Activated T-cell treated with anti-CD3 and anti-CD28 coated beads for 24 hours (primary cell): ENCODE measurements at places on chromosomes 7 and 10.

DNA sequence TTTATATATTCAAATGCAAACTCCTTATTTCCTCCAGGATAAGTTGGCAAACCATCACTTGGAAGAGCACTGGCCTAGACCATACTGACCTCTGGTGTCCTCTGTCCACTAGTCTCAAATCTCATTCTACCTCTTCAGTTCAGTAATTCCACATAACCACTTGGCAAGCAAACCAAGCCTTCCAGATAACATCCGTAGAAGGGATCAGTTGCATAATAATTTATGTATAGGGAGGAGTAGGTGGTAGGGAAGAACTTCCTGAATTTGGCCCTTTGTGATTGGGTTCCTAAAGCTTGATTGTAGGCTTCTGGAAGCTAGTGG is 55.0 kb downstream of the WAC start:
- DNase-seq: no peak

DNA sequence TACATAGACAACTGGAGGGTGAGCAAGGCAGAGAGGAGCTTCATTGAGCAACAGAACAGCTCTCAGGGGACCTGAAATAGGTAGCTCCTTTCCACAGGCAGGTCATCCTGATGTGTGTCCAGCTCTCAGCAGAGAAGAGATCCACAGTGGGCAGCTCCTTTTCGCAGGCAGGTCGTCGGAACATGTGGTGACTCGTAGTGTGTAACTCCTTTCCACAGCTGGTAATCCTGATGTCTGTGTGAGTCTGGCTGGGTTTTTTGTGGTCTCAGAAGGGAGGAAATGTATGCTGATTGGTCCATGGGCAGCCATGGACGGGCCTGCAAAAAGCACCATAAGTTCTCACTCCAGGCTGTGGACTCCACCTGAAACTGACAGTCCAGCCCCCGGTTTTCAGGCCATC is 24.4 kb upstream of the TES start:
- no peak for DNase-seq

- no peak for DNase-seq
These were observed 11.6 kb downstream of the GNG11 start for GRCh38 chr7:93933156-93933555.

DNA sequence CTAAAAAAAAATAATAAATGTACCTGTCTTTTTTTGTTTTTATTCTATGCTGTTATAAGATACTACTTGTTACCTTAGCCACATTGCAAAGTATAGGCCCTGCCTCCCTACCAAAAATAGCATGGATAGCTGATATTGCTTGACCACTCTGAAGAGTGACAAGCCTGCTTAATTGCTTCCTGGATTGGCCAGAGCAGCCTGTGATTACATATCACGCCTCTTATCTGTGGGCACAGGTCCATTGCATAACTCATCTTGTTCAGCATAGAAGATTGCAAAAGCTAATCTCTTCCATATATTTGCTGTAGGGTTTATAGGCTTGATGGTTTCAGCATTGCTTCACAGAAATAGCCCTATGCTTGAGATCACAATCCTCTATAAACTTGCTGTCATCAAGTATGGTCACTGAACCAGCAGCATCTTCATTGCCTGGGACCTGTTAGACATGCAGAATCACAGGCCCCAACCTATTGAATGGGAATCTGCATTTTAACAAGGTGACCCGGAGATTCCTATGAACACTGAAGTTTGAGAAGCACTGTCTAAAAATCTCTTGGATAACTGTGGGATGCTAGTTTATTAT is 280.8 kb upstream of the CDC14C start:
- no peak for DNase-seq

GRCh38 chr10:77490534-77491314 is 146.9 kb downstream of the KCNMA1 start:
- DNase-seq: no peak

- no peak for DNase-seq
These were observed 430.2 kb upstream of the KCND2 start for GRCh38 chr7:119842786-119843185.

DNA sequence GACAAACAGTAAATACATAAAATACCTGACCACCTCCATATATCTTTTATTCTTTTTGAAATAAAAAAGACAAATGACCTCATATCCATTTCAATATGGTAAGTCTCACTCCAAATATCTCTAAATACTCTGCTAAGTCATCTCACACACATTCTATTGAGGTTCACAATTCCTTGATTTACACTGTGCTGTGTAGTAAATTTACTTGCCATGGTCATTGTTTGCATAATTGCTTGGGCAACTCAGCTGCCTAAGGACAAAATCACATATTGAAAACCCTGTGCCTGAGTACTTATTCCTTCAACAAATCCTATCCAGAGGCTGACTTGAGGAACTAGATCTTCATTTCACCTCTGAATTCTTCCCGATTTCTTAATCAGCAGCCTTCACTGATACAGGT is 176.4 kb downstream of the THSD7A start:
- no peak for DNase-seq

DNA sequence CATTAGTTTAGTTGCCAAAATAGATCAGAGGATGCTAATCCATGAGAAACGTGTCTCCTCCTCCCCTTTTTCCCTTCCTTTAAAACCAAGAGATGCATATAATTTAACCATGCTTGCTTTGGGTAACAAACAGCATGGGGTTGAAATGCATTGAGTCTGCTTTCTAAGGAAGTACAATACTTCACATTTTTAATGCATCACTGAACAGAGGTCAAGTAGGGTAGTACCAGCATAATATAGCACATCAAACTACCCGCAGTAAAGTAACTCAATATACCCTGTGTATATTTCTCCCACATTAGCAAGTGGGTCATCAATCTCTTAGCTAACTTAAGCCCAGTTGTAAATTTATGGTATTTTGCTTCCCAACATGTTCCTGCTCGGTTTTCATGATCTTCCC is 239.3 kb upstream of the SEMA3C start:
- no peak for DNase-seq

- no peak for DNase-seq
These were observed 973 bp downstream of the GPR158 start for GRCh38 chr10:25175527-25176420.

- no peak for DNase-seq
These were observed 21.7 kb downstream of the GTF2IRD1 start for GRCh38 chr7:74475243-74475986.

DNA sequence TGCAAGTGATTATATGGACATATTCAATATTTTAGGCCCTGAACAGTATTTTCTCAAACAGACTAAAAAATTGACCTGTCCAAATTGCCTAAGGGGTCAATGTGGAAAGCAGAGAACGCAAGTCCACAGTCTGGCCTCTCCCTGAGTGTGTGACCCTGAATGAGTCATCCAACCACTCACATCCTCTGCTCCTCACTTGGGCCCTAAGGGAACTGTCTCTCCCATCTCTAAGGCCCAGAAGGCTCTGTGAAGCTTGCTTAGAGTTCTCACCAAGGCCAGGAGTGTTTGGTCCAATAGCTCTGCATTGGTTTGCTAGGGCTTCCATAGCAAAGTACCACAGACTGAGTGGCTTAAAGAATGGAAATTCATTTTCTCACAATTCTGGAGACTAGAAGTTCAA is 155.1 kb downstream of the LSM5 start:
- DNase-seq: no peak

DNA sequence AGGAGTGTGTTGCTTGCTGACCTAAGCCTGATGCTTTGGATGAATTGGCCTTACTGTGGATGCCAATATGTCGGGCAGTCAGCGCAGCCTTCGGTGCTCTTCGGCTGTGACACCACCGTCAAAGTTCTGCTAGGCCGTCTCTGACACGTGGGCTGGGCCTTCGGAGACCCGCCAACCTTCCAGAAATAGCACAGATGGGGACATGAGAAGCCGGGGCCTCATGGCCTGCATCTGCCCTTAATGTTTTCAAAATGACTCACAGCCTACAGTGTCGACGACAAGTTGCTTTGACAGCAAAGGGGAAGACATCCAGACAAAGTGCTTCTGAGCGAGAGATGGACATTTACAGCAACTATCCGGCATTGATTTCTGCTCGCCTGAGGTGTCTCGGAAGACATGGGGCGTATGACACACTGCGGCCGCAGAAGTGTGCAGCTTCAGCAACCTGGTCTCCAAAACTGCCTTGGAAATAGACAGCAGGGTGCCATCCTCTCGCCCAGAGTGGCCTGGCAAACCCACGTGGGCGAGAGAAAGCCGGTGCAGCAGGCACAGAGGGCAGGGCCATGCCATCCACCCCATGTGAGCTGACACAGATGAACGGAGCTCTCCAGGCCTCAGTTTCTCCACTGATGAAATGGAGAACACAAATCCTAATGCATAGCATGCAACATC is 94.0 kb upstream of the PPP2R2D start:
- no peak for DNase-seq

GRCh38 chr10:408236-408635 is 273.0 kb downstream of the ZMYND11 start:
- no peak for DNase-seq

DNA sequence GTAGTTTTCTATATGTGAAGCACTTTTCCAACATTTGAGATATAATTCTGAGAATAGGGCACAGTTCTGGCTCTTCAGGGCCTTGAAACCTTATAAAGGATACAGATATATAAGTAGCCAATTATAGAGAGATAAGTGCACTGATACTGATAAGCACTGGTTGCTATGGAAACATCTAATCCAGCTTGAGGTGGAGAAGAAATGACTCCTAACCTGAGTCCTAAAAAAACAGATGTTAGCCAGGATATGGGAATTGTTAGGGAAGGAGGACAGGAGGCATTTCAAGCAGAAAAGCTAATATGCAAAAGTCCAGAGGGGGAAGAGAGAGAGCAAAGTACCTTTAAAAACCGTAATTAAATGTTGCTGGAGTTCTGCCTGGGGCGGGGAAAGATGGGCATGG is 30.8 kb downstream of the STRIP2 start:
- DNase-seq: no peak

DNA sequence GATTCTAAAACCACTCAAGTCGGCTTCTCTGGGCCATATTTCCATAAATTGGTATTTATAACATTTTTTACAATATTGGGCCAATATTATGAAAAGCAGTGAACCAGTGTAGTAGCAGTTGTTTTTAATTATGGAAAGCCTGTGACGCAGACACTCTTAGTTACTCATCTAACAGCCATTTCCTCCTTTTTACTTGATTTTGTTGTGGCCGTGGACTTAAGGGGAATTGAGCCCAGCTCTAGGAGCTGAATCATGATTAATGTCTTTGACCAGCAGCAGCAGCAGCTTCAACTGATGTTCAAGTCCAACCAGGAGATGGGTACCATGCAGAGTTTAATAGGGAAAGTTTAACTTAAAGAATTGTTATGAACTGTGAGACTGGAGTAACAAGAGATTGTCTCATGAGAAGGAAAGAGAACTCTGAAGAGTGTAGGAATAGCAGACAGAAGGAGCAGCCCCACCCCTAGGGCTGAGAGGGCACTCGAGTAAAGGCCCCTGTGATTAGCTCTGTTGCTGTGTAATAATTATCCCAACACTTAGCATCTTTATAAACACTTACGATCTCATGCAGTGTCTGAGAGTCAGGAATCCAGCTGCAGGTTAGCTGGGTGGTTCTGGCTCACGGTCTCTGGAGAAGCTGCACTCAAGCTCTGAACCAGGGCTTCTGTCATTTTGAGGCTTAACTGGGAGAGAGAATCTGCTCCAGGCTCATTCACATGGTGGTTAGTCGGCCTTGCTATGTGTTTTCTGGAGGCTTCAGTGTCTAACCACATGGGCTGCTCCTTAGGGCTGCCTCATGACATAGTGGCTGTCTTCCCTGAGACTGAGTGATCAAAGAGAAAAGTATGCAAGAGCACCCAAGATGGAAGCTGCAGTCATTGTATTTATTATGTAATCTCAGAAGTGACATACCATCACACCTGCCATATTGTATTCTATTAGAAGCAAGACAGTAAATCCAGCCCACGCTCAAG is 4.6 kb downstream of the LANCL2 start:
- no peak for DNase-seq

GRCh38 chr7:112073530-112073929 is 132.7 kb downstream of the DOCK4 start:
- no peak for DNase-seq

DNA sequence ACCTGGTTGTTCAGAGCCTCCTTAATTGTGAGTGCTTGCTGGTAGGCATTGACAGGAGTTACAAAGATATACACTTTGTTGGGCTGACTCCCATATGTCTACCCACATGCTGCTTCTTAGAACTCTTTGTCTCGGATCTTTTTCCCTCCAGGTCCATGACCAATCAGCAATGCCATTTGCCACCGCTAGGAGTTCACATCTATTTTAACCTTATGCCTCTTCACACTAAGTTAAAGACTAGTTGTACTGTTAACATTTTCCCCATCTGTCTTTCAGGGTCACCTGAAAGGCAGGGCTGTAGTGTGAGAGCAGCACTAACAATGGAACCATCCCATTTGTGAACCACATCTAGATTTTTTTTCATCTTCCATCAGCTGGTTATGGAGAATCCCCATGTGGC is 226.7 kb upstream of the NPY start:
- no peak for DNase-seq

DNA sequence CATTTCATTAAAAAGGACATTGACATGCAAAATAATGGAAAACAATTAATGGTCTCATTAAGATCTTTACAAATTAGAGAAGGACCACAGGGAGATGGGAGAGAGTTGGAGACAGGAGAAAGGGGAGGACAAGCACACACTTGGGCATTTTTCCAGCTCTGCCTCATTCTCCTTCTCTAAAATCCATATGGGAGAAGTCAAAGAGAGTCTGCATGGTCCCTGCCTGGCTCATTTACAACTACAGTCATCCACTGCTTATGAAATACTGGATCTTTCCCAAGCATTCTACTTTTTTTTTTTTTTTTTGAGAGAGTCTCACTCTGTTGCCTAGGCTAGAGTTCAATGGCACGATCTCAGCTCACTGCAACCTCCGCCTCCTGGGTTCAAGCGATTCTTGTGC is 518.9 kb upstream of the CELF2 start:
- no peak for DNase-seq

GRCh38 chr10:3107426-3107961 is 40.1 kb downstream of the PFKP start:
- DNase-seq: no peak

DNA sequence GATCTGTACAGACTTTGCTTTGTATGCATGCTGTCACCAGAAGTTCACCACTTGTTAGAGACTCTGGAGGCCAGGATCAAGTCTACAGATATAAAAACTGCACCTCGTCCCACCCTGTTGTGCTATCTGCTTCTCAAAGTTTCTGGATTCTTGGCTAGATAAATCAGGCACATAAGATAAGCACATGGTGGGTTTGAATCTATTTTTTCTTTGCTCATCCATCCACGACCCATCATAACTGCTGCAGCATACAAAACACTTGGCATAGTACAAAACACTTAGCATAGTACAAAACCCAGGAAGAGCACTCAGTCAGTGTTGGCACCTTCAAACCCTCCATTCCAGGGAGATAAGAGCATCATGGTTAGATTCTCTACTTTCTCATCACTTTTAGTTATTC is 42.4 kb upstream of the ANKRD1 start:
- DNase-seq: no peak

GRCh38 chr7:54180796-54181195 is 361.4 kb upstream of the VSTM2A start:
- DNase-seq: no peak

- no peak for DNase-seq
These were observed 37.0 kb upstream of the GOT1 start for GRCh38 chr10:99467236-99467999.

GRCh38 chr7:73433924-73434700 is 534 bp downstream of the FZD9 start:
- no peak for DNase-seq
